ENCODE measurements at places on chromosomes 1 and 21. TPM values are rescaled to one million over a fixed set of nuclear protein-coding genes. Genes with fewer than 3 reads are reported as not detected.

PDE4B gene
- total RNA-seq: 2.9 TPM

RNU1-4 gene
- 1,905 TPM for total RNA-seq

CFAP410 gene
- total RNA-seq: 7.5 TPM

SMCP gene
- total RNA-seq: not detected

LRRC7 gene
- 0.47 TPM for total RNA-seq

NASP gene
- 185 TPM for total RNA-seq

CCDC30 gene
- total RNA-seq: 5.1 TPM

CD84 gene
- not detected for total RNA-seq

HSD3B1 gene
- not detected for total RNA-seq

PFDN2 gene
- total RNA-seq: 121 TPM

LCE1F gene
- total RNA-seq: not detected

LPAR3 gene
- total RNA-seq: 14.0 TPM

COX20 gene
- 32.8 TPM for total RNA-seq

KRTAP13-2 gene
- not detected for total RNA-seq

TNFRSF25 gene
- total RNA-seq: 10.1 TPM

MFSD2A gene
- total RNA-seq: 3.9 TPM

INAVA gene
- total RNA-seq: 175 TPM

SPRR1B gene
- 3.1 TPM for total RNA-seq

NUF2 gene
- 33.1 TPM for total RNA-seq

IVL gene
- 1.9 TPM for total RNA-seq

CASQ1 gene
- total RNA-seq: not detected

OR2M5 gene
- not detected for total RNA-seq

FBLIM1 gene
- total RNA-seq: 25.6 TPM

CNIH4 gene
- total RNA-seq: 91.4 TPM

SPRR5 gene
- not detected for total RNA-seq

CCDC185 gene
- 0.17 TPM for total RNA-seq

TDRD5 gene
- not detected for total RNA-seq

GSTM5 gene
- not detected for total RNA-seq

CREG1 gene
- total RNA-seq: 69.3 TPM

Data from Calu3 (cell line).